ENCODE measurements at places on chromosomes 7 and 10. TPM values are rescaled to one million over a fixed set of nuclear protein-coding genes. Genes with fewer than 3 reads are reported as not detected.

CH25H gene
- polyA plus RNA-seq: not detected

PAX4 gene
- polyA plus RNA-seq: not detected

CDC14C gene
- not detected for polyA plus RNA-seq

DNA sequence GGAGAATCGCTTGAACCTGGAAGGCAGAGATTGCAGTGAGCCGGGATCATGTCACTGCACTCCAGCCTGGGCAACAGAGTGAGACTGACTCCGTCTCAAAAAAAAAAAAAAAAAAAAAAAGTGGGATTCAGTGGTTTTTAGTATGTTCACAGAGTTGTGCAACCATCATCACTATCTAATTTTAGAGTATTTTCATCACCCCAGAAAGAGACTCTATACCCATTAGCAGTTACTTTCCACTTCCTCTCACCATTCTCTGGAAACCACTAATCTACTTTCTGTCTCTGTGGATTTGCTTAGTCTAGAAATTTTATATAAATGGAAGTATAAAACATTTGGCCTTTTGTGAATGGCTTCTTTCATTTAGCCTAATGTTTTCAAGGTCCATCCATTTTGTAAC is 113.4 kb downstream of the ST7 start:
- DNase-seq: no peak

DNA sequence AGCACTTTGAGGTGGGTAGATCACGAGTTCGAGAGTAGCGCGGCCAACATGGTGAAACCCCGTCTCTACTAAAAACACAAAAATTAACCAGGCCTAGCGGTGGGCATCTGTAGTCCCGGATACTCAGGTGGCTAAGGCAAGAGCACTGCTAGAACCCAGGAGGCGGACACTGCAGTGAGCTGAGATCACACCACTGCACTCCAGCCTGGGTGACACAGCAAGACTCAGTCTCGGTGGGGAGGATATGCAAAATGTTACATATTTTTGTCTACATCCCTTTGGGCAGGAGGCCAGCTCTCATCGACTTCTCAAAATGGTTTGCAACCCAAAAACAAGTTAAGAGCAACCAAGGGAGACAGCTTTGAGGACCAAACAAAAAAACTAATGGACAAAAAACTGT is 8.2 kb downstream of the ATE1 start:
- DNase-seq: no peak

DNA sequence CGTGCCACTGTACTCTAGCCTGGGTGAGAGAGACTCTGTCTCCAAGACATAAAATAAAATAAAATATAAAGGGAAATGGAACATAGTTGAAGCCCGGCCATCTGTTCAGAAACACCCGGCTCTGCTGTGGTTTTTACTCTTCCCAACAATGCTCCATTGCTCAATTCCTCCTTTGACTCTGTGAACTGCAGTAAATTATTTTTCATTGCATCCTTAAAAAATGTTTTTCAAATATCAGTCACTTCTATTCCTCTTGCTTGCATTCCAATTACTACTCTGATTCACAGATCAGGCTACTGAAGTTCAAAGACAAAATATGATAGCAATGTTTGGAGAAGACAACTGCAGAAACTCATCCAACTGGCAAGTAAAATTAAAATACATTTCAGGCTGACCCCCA is 983.0 kb downstream of the SORCS1 start:
- DNase-seq: no peak

- no peak for DNase-seq
Observed at GRCh38 chr7:31311552-31311951, 29.0 kb downstream of the NEUROD6 start.

DNA sequence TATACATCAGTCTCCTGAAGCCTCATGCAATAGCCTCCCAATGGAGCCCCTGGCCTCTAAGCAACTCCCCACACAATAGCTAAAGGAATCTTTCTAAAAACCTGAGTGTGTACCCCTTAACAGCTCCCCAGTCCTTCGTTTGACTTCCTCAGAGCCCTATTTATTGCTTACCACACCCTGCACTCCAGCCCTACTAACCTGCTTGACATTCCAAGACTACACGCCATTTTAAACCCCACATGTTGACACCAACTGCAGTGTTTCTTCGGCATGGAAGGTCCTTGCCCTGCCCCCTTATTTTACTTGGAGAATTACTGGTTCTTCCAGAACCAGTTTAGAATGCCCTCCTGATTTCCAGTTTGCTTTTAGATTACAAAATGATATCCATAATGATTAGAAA is 10.8 kb downstream of the SRPK2 start:
- no peak for DNase-seq

- no peak for DNase-seq
Observed at GRCh38 chr7:38438970-38439369, 165.5 kb upstream of the TARP start.

- peak; percentile 25 for DNase-seq
Observed at GRCh38 chr10:92758594-92758993, 68.8 kb downstream of the HHEX start.

GRCh38 chr7:81506609-81507008 is 263.2 kb downstream of the HGF start:
- DNase-seq: no peak
